ENCODE measurements at places on chromosomes 12 and 14.

- no peak for DNase-seq
Observed at GRCh38 chr12:2355198-2355597, 302.4 kb downstream of the CACNA1C start.

DNA sequence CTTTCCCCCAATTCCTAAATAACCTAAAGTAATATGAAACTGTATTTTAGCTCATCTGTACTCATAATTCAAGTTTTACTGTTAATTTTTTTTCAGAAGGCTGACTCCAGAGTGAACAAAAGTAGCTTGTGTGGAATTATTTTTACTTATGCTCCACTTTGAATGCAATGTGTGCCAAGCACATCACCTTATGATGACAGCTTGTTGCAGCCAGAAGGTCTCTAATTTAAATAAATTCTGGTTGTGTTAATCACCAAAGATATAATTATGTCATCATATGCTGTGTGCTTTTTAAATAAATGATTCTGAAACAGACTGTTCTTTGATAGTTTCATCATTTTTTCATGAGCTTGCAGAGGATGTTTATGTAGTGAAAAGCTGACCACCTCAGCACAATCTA is 283.1 kb downstream of the TMEM117 start:
- no peak for DNase-seq

GRCh38 chr12:21300632-21301031 is 34.1 kb downstream of the SLCO1A2 start:
- no peak for DNase-seq

- DNase-seq, result no peak
Observed at GRCh38 chr12:27545665-27546064, 21.7 kb downstream of the PPFIBP1 start.

DNA sequence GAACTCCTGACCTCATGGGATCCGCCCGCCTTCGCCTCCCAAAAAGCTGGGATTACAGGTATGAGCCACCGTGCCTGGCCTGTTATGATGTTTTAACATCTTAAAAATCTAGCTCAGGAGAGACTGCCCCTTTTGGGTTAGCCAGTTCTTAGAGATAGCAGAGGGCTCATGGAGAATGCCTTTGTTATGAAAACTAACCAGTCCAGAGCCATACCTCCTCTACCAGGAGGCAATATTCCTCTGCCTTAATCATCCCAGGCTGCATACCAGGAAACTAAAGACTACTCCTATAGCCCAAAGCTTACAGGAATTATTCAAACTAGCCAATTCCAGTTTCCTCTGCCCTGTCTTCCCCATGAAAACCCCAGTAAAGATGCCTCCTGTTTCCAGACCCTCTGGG is 96.0 kb upstream of the MDM1 start:
- DNase-seq, result no peak
